SK-MEL-5 (cell line): ENCODE measurements at places on chromosomes 12 and 14. TPM values are rescaled to one million over a fixed set of nuclear protein-coding genes. Genes with fewer than 3 reads are reported as not detected.
A peak's percentile ranks its signal among the peaks of the same experiment; 100 is the strongest.

DPPA3 gene
- not detected in 2 replicates for total RNA-seq

CLEC2A gene
- total RNA-seq = not detected in 2 replicates

KRT73 gene
- not detected in 2 replicates for total RNA-seq

AQP6 gene
- 0.08 TPM in 1 of 2 replicates, not detected in the other for total RNA-seq

JAG2 gene
- total RNA-seq = 1.3 TPM in 2 replicates

SCN8A gene
- total RNA-seq = 1.0 and 1.1 TPM in 2 replicates

TAS2R19 gene
- 0.32 and 0.55 TPM in 2 replicates for total RNA-seq

GLI1 gene
- total RNA-seq = 0.16 and 1.9 TPM in 2 replicates

FAM222A gene
- 8.5 and 8.9 TPM in 2 replicates for total RNA-seq

KLRK1 gene
- total RNA-seq = 0.50 and 1.2 TPM in 2 replicates

NFATC4 gene
- total RNA-seq = 0.05 and 0.53 TPM in 2 replicates

PUS1 gene
- 26.5 and 27.8 TPM in 2 replicates for total RNA-seq

DNA sequence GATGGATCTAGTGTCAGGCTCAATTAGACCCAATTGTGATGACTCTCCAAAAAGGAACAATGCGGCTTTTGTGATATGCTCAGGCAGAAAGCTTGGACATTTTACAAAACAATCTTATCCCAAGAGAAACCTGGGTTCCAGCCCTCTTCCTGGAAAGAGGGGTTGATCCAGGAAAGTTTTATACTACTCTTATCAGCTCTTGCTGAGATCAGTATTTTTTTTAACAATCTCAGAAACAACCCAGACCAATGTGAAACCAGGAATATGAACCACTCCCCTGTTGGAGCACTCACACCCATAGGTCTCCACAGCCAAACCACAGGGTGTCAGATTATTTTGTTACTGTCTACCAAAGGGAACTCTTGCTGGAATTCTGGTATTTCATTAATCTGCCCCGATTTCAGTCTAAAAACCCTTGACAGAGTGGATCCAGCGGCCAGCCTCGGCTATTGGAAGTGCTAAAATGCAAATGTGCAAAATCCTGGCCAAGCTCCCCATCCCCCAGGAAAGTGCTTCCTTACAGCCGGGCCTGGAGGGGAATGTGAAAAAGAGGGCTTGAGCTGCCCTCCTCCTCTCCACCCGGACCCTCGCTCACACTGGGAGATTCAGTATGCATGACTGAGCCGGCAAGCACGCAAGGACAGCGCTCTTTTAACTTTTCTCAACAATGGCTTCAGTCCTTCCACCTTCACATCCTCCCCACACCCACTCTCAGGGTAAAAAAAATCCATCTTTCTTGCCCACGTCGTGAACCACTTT lies 4.0 kb downstream of the FBXL14 start:
- DNase-seq = no peak

DNA sequence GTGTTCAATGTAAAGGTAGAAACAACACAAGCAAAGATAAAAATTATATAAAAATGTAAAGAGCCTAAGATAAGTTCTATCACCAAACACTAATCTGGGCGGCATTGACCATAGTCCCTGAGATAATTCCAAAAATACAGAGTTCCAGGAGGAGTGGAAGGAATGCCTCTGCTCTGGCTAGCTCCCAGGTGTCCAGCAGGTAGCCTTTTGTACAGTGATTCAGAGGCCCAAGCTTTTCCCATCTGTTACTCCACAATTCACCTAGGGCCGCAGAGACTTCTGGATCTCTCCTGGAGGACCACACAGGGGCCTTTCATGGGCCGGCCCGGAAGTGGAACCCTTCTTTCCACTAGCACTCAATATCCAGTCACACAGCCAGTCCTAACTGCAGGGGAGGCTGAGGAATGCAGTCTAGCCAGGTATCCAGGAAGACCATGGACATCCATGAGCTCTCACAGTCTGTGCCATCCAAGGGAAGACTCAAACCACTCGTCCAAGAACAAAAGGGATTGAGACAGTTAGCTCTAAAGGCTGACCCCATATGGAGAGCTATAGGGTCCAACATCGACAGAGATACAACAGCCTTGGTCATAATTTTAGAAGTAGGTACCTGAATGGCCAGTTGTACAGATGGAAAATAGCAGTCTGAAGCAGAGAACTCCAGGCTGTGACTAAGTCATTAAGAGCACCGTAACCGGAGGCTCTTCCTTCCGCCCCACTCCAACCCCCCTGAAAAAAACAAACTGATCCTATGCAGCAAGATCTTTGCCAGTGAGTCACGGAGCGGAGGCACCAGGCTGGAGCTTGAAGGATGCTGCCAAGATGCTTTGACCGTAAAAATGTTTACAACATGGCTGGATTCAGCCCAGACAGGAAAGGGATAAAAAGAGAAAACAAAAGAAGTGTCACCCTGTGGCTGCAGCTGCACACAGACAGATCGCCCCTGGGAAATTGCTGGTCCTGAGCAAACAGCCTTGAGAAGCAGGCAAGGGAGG lies 204.8 kb downstream of the NUAK1 start:
- DNase-seq = no peak

GRCh38 chr14:75717729-75718128 lies 56.7 kb downstream of the TTLL5 start:
- no peak for DNase-seq

GRCh38 chr12:121678716-121679300 lies 9.4 kb upstream of the MORN3 start:
- no peak for DNase-seq

- no peak for DNase-seq
Measured at GRCh38 chr14:80003138-80003537, 208.2 kb downstream of the DIO2 start.

DNA sequence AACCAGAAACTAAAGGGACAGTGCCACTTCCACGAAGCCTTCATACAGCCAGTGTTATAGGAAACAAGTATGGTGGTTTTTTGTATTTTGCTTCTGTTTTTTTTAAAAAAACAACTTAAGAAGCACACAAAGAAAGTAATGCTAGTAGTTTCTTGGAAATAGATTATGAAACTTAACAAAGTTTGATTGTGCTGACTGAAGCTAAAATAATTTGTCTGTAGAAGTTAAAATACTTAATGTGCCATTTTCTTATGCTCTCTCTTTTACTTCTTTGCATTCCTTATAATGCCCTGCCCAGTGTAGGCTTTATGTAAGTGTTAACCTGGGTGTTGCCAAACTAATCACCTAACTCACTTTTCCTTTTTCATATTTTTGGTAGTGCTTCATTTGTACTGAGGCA lies 16.4 kb downstream of the HCFC2 start:
- no peak for DNase-seq

DNA sequence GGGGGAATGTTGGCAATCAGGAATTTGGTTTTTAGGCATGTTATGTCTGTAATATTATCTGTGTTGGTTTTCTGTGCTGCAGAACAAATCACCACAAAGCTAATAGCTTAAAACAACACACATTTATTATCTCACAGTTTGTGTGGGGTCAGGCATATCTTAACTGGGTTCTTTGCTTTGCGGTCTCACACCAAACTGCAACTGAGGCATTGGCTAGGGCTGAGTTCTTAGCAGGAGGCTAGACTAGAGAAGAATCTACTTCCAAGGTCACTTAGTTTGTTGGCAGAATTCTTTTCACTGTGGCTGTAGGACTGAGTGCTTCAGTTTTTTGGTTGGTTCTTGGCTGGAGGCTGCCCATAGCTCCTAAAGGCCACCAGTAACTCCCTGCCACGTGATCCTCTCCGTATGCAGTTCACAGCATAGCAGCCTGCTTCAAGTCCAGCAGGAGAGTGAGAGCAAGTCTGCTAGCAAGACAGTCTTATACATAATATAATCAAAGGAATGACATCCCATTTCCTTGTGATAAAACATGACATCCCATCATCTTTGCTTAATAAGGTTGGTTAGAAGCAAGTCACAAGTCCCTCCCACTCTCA lies 21.6 kb downstream of the ATF1 start:
- no peak for DNase-seq

DNA sequence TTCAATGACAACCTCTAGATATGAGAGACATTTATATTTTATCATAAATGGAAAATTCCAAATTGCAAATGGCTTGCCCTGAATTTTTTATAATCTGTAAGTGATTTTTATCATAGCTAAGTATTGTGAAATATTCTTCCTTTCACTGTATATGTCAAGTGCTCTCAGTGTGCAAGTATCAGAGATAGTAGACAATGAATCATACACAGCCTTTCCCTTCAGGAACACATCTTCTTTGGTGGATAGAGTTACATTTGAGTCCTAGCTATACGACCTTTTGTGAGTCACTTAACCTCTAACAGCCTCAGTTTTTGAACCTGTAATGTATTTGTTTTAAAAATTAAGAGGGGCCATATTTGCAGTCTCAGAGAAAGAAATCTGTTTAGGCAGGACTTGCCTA lies 350.7 kb upstream of the SEL1L start:
- DNase-seq = no peak

GRCh38 chr14:26427097-26427496 lies 170.7 kb downstream of the NOVA1 start:
- no peak for DNase-seq

GRCh38 chr14:62301080-62301479 lies 538.9 kb downstream of the SNAPC1 start:
- DNase-seq = no peak

GRCh38 chr14:23172096-23172495 lies 11.4 kb downstream of the SLC7A8 start:
- DNase-seq = no peak

- no peak for DNase-seq
Measured at GRCh38 chr14:90692061-90692460, 124.2 kb downstream of the TTC7B start.

- DNase-seq = no peak
Measured at GRCh38 chr12:98750511-98750910, 105.4 kb downstream of the APAF1 start.

DNA sequence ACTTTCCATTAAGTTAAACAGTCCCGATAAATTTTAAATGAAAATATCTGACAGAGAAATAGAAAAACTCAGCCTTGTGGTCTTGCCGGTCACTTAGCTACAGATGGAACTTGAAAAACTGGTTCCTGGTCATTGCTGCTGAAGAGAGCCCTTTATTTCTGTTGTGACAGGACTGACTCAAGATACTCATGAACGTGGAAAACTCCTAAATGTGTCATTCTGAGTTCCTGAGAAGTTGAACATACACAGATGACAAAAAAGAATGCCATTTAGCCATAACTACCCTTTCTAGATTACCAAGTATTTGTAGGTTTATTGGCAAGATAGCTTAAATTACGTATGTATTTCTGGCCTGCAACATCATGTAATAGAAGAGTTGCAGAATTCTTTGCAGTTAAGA lies 134.2 kb downstream of the HMGA2 start:
- no peak for DNase-seq

GRCh38 chr14:104927901-104928300 lies 3.2 kb downstream of the PLD4 start:
- no peak for DNase-seq

GRCh38 chr12:119938049-119938667 lies 50.9 kb upstream of the BICDL1 start:
- peak; percentile 75 for DNase-seq

DNA sequence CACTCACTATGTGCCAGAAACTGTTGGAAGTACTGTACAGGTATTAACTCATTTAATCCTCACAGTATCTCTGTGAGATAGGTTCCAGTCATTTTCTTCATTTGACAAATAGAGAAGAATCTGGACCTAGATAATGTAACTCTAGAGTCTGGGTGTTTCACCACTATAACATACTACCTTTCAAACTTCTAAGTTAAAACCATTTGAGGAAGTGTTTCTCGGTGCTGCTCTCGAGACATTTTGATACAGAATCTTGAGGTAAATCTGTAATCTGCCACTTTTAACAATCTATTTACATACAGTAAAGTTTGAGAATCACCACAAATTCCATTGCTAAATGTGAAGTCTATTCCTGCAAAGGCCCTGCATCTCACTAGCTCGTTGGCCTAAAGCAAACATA lies 8.8 kb downstream of the OLR1 start:
- no peak for DNase-seq

DNA sequence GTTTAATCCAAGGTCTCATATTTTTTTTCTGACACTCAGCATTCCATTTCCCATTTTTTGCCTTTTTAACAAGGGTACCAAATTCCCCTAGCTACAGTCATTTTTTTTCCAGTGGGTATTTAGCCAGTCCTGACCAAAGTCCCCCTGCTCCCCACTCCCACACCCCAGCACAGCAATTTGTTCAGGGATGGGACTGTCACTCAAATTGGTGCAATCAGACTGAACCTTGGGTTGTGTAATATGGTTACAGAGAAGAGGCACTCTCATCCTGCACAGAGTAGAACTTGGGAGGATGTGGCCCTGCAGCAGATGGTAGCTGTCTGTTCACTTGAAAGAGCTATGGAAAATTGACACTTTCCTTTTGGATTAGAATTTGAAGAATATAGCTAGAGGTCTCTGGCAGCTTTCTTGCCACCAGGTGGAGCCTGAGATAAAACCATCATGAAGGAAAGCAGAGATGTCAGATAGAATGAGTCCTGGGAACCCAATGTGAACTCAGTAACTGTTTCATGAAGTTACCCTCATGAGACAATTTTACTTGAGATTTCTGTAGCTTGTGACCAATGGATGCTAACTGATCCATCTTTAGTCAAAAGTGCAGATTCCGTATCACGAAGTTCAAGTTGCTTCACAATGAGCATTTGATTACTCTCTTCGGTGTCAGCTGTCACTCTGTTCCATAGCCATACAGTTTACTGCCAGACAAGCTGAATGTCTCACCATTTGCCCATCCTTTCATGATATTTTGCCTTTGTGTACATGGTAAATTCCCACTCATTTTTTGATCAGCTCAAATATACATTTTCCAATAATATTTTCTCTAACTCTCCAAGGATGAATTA lies 394.0 kb upstream of the SYT1 start:
- DNase-seq = peak; percentile 73

GRCh38 chr14:57753821-57754220 lies 112.1 kb downstream of the SLC35F4 start:
- DNase-seq = no peak

GRCh38 chr14:96734076-96734622 lies 63.0 kb upstream of the VRK1 start:
- DNase-seq = no peak

DNA sequence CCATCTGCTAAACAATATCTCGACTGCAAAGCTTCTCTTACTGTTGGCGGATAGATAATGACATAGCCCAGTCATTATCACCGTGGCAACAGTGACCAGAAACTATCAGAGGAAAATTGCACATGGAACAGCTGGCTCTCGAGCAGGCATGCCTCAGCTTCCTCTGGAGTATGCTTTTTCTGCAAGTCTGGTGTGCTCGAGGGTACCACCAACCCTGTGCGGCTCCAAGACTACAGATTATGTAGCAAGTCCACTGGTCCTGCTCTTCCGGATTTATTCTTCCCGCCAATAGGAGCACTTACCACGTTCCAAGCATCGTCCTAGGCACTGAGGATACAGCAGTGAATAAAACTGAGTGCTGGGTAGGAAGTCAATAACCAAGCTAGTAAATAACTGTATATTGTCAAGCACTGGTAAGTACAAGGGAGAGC lies 1.4 kb upstream of the GLRX5 start:
- peak; percentile 35 for DNase-seq
